ENCODE measurements at places on chromosomes 1 and 21.

- DNase-seq = no peak
Observed at GRCh38 chr1:29365906-29366670, 129.8 kb downstream of the PTPRU start.

- DNase-seq = no peak
Observed at GRCh38 chr21:43991447-43991991, 20.6 kb upstream of the TRAPPC10 start.

GRCh38 chr1:234925440-234926263, 203.0 kb downstream of the TOMM20 start:
- no peak for DNase-seq

GRCh38 chr21:34730756-34731445, 62.1 kb downstream of the CLIC6 start:
- no peak for DNase-seq

DNA sequence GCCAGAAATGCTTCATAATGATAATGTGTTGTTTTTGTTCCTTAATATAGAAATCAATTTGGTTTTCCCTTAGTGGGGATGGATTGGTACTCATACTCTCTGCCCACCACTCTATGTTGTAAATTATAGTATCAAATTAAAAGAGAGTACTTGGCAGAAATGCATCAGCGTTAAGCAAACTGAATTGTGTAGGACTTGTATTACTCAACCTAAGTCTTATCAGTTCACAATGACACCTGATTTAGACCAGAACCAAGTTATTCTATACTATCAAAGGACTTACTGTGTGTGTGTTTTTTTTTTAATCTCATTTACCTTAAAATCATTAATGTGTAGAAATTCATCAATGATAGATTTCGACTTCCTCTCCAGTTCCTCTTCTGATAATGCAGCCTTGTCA, 62.0 kb upstream of the HP1BP3 start:
- DNase-seq = no peak

DNA sequence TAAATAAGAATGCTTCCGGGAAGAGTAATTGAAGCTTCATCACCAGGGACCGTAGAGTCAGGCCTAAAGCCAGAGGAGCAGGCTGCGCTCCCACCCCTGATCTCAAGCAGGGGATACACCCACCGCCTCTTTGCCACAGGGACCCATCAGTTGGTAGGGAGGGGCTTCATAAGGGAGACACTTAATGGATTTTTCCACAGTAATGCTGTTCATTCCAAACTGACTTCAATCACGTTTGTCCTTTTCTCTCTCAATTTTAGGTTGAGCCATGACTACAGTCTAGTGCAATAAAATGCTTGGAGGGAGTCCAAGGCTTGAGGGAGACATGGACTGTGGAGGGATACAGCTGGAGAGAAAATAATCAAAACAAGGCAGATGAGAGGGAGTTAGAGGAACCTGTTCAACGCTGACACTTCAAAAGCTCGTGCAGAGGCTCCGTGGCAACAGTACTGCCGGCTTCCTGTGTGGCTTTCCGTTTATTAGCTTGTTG, 111.5 kb downstream of the SEC16B start:
- no peak for DNase-seq

DNA sequence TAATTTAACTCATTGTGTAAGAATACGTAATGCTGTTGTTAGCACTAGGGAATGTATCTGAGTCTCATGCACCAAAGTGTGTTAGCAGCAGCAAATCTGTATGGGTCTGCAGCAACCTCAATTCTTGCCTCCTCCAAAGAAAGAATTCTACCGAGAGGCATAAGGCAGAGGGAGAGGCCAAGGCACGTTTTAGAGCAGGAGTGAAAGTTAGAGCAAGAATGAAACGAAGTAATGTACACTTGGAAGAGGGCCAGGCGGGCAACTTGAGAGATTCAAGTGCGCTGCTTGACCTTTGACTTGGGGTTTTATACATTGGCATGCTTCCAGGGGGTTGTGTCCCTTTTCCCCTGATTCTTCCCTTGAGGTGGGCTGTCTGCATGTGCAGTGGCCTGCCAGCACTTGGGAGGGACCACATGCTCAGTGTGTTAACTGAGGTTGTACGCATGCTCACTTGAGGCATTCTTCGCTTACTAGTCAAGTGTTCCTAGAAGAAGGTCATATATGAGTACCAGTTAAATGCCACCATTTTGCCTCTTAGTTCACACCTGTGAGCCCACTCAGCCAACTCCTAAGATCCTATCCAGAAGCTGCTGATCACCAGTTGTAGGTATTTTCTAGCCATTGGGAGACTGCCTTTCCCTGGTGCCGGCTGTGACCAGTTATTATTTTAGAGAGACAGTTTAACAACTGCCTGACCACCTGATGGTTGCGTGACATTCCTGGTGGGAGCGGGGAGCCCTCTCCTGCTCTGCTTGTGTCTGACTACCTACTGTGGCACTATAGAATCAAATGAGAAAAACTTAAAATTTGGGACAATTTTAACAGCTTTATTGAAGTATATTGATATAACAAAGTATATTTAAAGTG, 2.7 kb upstream of the CNN3 start:
- no peak for DNase-seq

GRCh38 chr1:27589841-27590426, 14.0 kb downstream of the AHDC1 start:
- no peak for DNase-seq

GRCh38 chr1:2339206-2340085, 51.9 kb downstream of the MORN1 start:
- no peak for DNase-seq

GRCh38 chr1:236465959-236466303, 57.9 kb upstream of the LGALS8 start:
- peak; percentile 15 for DNase-seq

DNA sequence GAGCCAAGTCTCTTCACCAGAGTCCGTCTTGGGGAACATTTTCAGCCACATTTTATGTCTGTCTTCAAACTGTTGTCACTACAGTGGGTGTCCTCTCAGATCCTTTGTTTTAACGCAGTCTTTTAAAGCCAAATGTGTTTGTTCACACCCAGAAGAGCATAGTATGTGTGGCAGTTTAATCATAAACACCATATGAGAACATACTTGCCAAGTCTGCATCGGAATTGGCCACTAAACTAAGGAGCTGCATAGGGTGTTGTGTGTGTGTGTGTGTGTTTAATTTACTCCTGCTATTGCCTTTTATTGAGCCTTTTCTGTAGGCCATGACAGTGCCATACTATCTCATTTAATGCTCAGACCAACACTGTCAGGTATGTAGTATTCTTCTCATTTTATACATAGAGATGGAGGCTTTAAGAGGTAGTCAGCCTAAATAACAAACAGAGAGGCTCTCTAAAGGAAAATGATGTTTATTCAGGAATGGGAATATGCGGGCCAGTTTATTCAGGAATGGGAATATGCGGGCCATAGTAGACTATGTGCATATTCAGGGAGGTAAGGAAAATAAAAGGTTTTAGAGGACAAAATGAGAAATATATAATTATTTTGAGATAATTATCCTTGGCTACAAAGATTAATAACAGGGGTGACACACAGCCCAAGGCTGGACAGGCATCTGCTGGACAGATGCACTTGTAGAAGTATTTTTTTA, 67.9 kb upstream of the L1TD1 start:
- no peak for DNase-seq

GRCh38 chr1:244205906-244206305, 154.8 kb downstream of the ZBTB18 start:
- no peak for DNase-seq

GRCh38 chr1:72140222-72140621, 142.1 kb downstream of the NEGR1 start:
- DNase-seq = no peak

- DNase-seq = no peak
Observed at GRCh38 chr1:241749041-241749944, 97.2 kb downstream of the WDR64 start.

GRCh38 chr1:84774669-84775534, 84.6 kb upstream of the SSX2IP start:
- no peak for DNase-seq

- DNase-seq = no peak
Observed at GRCh38 chr1:76955652-76956051, 88.4 kb downstream of the ST6GALNAC5 start.

DNA sequence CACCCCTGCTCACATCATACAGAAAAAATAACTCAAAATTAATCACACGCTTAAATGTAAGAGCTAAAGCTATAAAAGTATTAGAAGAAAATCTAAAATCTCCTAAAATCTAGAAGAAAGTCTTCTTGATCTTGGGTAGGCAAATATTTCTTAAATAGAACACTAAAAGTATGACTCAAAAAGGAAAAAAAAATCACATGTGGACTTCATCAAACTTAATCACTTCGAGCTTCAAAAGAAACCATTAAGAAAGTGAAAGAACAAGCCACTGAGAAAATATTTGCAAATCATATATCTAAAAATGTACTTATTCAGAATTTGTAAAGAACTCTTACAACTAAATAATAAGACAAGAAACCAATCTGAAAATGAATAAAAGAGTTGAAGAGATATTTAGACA, 32.7 kb downstream of the LRRC52 start:
- no peak for DNase-seq

- no peak for DNase-seq
Observed at GRCh38 chr1:24361811-24362210, 42.7 kb downstream of the GRHL3 start.

GRCh38 chr1:51439895-51440294, 79.2 kb downstream of the EPS15 start:
- no peak for DNase-seq

GRCh38 chr21:39347537-39347936, 1.4 kb downstream of the HMGN1 start:
- no peak for DNase-seq

DNA sequence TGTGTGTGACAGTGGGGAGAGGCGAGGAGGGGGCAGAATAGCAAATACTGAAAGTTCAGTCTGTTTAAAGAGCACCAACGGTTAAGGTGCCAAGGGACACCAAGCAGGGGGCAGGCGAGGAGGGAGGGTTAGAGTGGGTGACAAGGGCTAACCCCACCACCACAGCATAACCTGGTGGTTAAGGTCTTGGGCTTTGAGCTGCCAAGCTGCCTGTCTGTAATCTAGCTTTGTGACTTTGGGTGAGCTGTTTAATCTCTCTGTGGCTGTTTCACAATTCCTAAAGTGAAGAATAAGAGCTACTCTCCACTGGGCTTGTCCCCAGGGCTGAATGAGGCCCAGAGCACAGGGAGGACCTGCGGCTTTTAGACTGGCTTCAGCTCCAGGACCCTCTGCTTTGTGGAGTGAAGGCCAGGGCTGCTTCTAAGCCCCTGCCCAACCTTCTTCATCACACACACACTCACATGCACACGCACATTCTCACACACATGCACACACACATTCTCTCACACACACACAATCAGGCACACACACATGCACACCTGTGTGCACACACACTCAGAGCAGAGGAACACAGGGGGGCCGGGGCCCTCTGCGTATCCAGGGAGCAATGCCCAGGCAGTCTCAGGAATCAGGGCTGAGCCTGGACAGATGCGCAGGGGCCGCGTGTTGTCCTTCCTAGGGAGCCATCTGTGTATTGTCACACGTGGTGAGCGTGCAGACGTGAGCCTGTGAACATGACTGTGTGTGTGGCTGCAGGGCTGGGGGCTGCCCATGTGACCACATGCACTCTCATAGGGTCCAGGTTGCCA, 101.6 kb upstream of the TARDBP start:
- DNase-seq = no peak

- DNase-seq = peak; percentile 78
Observed at GRCh38 chr1:869499-870244, 54.1 kb upstream of the SAMD11 start.

GRCh38 chr1:19616489-19616888, 27.6 kb upstream of the NBL1 start:
- no peak for DNase-seq

DNA sequence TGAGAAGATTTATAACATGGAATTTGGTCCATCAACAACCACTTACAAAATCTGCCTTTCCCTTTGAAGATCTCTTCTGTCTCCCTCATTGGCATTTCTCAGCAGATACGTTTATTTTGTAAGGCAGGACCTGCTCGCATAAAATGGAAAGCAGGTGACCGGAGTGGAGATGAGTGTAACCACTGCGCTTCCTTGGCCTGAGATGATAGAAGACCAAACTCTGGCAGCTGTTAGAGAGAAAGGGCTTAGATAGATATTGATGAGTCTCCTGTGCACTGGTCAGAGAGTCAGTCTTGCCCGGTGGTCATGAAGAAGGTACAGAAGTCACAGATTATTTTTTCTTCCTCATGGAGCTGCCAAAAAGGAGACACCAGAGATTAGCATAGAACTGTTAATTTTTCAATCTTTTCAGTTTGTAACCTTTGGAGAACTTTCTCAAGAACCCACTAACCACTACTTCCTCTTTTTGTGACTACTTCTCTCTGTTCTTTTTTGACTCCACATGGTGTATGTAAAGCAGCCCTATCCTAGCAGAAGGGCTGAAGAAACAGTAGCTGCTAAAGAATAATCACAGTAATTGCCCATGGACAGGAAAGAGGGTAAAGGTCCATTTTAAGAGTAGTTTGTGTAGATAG, 47.6 kb downstream of the FCRL3 start:
- DNase-seq = no peak

DNA sequence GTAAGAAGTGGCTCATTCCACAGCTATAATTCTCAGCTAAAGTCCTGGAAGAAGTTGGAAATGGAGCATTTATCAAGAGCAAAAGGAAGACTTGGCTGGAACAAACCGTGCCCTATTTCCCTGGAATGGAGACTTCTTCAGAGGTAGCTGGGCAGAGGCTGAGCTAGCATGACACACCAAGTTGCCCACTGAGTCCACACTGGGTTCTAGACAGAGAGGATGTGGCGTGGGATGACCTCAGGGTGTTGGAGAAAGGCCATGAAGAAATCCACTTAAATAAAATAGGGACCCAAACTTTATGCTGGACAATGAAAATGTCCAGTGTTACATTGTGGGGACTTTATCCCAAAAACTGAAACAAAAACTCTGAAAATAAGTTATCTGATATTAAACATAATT, 116.2 kb downstream of the KCNJ6 start:
- no peak for DNase-seq

DNA sequence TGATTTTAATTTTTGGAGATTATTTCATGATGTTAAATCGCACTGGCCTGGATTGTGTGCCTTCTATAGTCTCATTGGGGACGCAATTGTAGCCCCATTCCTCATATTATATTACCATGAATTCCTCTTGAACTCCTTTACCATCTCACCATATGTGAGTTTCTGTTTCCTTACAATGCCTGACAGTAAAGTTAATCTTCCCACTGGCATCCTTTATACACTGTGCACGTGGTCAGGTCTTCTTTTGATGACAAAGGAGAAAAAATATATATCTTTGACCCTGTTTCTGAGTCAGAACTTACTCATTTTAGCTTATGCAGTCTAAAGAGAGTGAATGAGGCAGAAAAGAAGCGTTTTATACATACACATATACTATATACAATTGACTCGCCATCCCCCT, 774 bp upstream of the ABL2 start:
- DNase-seq = no peak

GRCh38 chr1:112841825-112842224, 114.2 kb downstream of the SLC16A1 start:
- no peak for DNase-seq
